ENCODE measurements at places on chromosomes 6 and 20.
A peak's percentile ranks its signal among the peaks of the same experiment; 100 is the strongest.

GRCh38 chr6:48615041-48615440 lies 504.0 kb upstream of the PTCHD4 start:
- DNase-seq, result no peak

DNA sequence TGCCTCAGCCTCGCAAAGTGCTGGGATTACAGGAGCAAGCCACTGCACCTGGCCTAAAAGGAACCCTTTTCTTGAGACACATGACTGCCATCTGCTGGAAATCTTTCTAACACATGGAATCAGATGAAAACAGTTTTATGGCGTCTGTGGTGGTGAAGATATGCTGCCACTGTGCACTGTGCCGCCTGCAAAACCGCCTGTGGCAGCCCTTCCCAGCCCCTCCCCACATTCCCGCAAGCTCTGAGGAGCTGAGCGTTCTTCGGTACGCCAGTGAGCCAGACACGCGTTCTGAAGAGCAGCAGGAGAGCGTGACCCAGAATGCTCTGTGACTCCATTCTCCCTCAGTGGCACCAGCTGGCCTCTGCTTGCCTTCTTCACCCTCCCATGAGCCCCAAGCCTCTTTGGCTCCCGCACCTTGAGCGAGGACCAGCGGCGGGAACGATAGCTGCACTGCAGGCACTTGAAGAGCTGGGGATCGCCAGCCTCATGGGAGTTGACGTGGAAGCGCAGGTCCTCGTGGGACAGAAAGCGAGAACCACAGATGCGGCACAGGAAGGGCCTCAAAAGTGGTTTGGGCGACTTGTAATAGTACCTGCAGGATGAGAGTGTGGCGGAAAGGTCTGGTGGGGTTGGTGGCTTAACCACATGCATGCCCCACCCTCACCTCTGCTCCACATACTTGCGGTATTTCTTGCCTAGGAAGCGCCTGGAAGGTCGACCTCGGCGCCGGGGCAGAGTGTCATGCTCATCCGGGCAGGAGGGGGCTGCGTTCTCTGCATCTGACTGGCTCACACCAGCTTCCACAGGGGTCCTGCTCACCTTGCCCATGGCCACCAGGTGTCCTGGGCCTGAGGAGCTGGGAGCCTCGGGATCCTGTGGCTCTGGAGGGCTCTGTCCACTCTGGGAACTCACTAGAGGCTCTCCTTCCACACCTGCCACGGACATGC lies 8.7 kb downstream of the ZNF335 start:
- DNase-seq, result peak; percentile 54

DNA sequence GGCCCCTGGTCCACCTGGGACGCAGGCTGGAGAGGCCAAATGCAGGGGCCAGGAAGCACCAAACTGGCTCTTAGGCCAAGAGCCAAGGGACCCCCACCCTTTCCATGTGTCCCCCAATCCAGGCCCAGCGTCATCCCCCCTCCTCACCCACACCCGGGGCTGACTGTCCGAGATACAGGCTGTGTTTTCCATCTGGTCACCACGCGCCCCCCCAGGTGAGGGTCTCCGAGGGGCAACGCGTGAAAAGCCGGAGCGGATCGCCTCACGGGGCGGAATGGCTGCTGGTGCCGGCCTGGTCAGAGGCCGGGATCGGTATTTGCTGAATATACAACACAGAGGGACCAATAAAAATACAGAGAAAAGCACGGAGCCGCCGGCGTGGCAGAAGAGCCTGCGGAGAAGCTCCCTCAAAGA lies 5.2 kb upstream of the ABHD16B start:
- no peak for DNase-seq

DNA sequence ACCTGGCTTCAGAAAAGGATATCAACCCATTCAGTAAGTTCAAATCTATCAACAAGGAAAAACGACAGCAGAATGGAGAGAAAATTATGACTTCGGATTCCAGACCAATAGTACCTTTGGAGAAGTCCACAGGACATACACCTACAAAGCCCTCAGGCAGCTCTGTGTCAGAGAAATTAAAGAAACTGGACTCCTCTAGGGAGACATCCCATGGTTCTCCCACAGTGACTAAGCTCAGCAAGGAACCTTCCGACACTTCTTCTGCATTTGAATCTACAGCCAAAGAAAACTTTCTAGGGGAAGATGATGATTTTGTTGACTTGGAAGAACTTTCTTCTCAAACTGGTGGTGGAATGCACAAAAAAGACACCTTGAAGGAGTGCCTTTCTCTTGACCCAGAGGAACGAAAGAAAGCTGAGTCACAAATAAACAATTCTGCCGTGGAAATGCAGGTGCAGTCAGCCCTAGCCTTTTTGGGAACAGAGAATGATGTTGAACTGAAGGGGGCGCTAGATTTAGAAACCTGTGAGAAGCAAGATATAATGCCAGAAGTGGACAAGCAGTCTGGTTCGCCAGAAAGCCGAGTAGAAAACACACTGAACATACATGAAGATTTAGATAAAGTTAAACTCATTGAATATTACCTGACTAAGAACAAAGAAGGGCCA lies 67.4 kb upstream of the HINT3 start:
- DNase-seq, result peak; percentile 66

DNA sequence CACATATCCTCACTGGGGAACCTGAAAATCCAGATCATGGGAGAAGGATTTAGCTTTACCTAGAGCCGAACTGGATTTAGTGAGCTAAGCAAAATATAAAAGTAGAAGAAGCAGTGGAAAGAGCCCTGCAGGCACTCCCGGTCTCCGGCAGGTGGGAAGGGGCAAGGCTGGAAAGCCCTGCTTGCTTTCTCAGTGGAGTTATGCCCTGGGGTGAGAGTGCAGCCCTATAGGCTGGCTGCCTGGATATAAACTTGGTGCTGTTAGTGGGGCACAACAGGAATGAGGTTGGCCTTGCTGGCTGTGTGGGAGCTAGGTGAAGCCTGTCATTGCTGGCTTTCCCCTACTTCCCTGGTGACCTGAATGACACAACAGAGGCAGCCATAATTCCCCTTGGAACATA lies 122.0 kb downstream of the CDK19 start:
- DNase-seq, result no peak

DNA sequence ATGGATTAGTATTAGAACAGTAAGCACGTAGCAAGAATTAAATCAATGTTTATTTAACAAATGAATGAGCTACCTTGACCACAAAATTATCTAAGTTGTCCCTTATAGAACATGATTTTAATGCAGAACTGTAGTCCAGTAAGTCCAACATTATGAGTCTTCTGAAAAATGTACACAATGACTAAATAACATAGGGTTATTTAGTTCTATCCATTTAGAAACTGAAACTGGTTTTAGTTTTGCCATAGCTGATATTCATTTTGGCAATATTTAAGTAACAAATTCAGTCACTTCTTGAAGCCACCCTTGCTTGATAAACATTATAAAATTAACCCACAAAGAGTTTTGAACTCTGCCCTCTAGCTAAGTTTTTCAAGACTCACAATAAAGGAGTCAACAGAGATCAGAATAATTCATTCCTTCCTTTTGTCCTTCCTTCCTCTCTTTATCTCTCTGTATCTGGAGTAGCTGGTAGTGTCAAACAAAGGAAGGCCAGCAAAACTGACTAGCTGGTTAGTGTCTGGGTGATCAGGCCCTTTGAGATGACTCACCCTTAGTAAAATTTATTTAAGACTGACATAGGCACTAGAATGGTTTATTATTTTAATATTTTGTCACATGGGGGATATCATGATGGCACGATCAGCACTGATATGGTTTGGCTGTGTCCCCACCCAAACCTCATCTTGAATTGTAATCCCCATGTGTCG lies 115.1 kb downstream of the BTBD9 start:
- no peak for DNase-seq

- no peak for DNase-seq
These were observed 227.8 kb downstream of the NRN1 start for GRCh38 chr6:5778906-5779305.

- no peak for DNase-seq
These were observed 71.5 kb upstream of the RIPOR2 start for GRCh38 chr6:25007269-25007699.

GRCh38 chr6:117473401-117473800 lies 9.1 kb upstream of the DCBLD1 start:
- DNase-seq, result no peak

DNA sequence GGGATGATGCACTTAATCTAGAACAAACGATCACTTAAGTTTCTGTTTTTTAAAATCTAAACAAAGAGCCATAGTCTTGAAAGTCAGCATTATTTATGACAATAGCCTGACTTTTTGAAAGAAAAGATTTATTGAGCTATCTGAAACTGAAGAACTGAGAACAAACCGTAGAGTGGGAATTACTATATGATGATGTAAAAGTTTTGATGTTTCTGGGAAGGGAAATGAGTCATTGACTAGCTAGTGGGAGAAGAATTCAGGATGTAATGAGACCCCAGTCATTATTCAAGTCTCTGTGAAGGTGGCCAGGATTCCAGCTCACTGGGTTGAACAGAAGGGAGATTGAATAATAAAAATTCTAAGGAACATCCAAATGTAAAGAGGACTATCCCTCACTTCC lies 83.4 kb upstream of the FABP7 start:
- no peak for DNase-seq

DNA sequence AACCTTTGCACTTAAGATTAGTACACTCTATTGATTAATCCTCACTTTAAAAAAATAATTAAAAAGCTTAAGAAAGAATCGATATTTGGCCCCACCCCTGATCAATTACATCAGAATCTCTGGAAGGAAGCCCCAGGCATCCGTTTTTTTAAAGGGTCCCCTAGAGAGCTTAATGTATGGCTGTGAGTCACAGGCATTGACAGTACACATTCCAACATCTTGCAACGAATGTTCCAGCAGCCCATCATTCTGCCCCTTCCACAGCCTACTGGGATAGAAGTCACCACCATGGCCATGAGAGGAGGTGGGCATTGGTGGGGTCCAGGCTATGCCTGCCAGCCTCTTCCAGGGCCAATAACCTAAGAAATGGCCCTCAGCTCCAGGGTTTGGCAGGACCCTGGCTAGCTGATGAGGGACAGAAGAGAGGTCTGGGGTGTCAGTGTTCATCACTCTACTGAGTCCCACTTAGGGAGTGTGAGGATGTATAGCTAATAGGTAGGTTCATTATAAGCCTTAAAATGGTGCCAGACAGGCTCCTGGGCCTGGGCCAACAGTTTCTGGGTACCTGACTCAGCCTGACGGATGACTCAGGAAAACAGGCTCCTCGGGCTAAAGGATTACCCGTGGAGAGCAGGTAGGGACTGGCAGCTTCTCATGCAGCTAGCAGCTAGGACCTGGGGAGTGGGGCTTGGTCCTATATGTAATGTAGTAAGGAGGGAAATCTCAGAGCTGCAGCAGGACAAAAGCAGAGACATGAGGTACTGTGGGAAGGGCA lies 40.4 kb downstream of the MDGA1 start:
- DNase-seq, result no peak

GRCh38 chr6:72787391-72788031 lies 165.6 kb downstream of the KCNQ5 start:
- no peak for DNase-seq

- peak; percentile 43 for DNase-seq
These were observed 661 bp downstream of the FNDC11 start for GRCh38 chr20:63554361-63555278.

DNA sequence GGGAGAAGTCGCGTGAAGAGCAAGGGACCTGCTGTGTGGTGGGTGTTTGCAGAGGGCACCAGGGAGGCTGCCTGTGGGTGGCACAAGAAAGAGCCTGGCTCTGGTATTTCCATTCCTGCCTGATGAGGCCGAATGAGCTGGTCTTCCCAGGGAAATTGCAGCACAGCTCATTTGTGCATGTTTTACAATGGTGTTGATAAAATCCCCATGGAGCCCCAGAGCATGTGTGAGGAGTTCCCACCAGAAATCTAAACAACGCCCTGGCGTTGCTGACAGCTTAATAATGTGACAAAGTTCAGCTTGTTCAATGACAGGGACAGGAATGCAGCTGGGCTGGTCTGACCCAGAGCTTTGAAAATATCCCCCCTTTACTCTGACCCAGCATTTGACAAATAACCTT lies 135.5 kb downstream of the CLIC5 start:
- no peak for DNase-seq

DNA sequence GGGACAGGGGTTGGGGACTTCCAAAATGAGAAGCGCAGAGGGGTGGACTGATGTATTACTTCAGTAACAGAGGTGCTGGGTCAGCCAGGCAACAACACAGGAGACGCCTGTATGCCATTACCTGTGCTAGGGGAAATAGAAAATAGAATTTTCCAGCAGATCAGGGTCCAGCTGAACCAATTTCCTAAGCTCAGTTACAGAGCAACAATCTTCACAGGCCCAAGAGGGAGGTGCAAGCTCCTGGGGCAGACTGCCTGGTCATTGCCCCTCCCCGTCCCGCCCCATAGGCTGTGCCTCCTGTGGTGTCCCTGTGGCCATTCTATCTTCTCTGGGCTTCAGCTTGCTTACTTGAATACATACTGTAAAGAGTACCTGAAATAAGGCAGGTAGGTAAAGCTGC lies 3.7 kb downstream of the KCNK5 start:
- no peak for DNase-seq

DNA sequence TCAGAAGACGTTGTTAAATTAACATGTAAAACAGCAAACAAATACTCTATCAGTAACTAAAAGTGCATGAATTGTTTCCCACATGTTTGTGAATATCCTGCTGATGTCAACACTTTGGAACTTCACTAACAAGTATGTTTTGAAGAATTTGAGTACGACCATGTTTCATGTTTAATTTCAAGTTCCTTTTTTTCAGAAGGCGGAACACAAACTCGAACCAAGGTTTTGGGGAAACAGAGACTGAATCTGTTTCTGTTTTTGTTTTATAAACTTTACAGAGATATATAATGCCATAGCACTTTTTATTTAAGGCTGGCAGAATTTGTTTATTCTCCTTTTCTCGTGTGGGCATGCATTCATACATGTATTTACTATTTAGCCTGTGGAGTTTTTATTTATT lies 509.3 kb upstream of the CITED2 start:
- no peak for DNase-seq

DNA sequence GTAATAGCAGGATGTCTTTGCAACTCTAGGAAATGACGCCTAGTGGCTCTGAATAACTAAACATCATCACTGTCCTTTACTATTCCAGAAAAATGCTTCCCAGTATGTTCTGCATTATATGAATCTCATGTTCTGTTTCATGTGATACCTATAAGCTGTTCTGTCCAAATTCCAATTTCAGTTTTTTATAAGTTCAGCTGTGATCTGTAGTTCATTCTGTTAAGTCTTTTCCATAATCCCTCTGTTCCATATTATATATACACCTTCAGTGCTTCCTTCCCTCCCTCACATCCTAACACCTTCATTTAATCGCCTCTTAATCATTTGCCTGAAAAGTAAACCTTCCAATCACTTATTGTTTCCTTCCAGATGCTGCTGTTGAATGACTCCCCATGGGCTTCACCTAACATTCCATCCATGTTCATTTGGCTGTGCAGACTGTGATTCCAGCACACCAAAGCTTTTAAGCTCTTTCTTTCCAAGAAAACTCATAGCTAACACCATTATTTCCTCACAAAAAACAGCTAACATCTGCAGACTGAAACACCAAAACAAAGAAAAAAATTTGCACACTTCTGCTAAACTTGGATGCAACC lies 18.6 kb downstream of the HMGCLL1 start:
- no peak for DNase-seq

GRCh38 chr6:107275330-107275865 lies 160.1 kb upstream of the BEND3 start:
- no peak for DNase-seq

All from NAMALWA (cell line).